HFFc6 (cell line): ENCODE measurements at places on chromosomes 4 and X. TPM values are rescaled to one million over a fixed set of nuclear protein-coding genes. Genes with fewer than 3 reads are reported as not detected.

Gene HELT
- not detected in 3 replicates for total RNA-seq

Gene ASB9
- 0.43 to 1.1 TPM (median 0.84 TPM) in 3 replicates for total RNA-seq

Gene ARMCX1
- 33.4 to 36.6 TPM (median 35.8 TPM) in 3 replicates for total RNA-seq

Gene DDX53
- total RNA-seq: not detected in 3 replicates

Gene PABPC1L2A
- not detected in 3 replicates for total RNA-seq

Gene CYTL1
- not detected in 3 replicates for total RNA-seq

Gene RHOXF1
- not detected in 3 replicates for total RNA-seq

Gene PNMA5
- total RNA-seq: not detected in 3 replicates

Gene GPR82
- total RNA-seq: not detected in 3 replicates

Gene KCND1
- 4.5 to 5.5 TPM (median 5.2 TPM) in 3 replicates for total RNA-seq

Gene INTU
- total RNA-seq: 4.1 to 6.1 TPM (median 5.5 TPM) in 3 replicates

Gene GPAT3
- total RNA-seq: 0.91 to 1.00 TPM (median 0.93 TPM) in 3 replicates

Gene TEC
- total RNA-seq: not detected in 2 replicates

Gene EDNRA
- 1.3 to 2.3 TPM (median 1.6 TPM) in 3 replicates for total RNA-seq

Gene CT45A2
- not detected in 3 replicates for total RNA-seq

Gene FRMD7
- not detected in 2 replicates for total RNA-seq

Gene JCHAIN
- total RNA-seq: 0.18 to 0.90 TPM (median 0.50 TPM) in 3 replicates

Gene MAGED4B
- 42.4 to 60.7 TPM (median 53.6 TPM) in 3 replicates for total RNA-seq

Gene SSX2
- total RNA-seq: not detected in 2 replicates

Gene MID1
- total RNA-seq: 18.3 to 19.2 TPM (median 18.5 TPM) in 3 replicates

Gene CAPN6
- total RNA-seq: not detected in 3 replicates

Gene GASK1B
- 2.2 to 7.2 TPM (median 2.7 TPM) in 3 replicates for total RNA-seq

Gene MUC7
- not detected in 3 replicates for total RNA-seq

Gene COQ2
- 13.8 to 20.0 TPM (median 16.2 TPM) in 3 replicates for total RNA-seq

Gene SLITRK2
- total RNA-seq: not detected in 3 replicates

Gene CT45A1
- not detected in 3 replicates for total RNA-seq

Gene TKTL2
- not detected in 3 replicates for total RNA-seq

Gene SPANXC
- total RNA-seq: 0.83 to 118 TPM (median 1.4 TPM) in 3 replicates

Gene HSFX4
- total RNA-seq: not detected in 3 replicates

Gene MSANTD1
- total RNA-seq: 0.09 and 0.16 TPM in 2 replicates
